ENCODE measurements at places on chromosomes 12 and 14.

DNA sequence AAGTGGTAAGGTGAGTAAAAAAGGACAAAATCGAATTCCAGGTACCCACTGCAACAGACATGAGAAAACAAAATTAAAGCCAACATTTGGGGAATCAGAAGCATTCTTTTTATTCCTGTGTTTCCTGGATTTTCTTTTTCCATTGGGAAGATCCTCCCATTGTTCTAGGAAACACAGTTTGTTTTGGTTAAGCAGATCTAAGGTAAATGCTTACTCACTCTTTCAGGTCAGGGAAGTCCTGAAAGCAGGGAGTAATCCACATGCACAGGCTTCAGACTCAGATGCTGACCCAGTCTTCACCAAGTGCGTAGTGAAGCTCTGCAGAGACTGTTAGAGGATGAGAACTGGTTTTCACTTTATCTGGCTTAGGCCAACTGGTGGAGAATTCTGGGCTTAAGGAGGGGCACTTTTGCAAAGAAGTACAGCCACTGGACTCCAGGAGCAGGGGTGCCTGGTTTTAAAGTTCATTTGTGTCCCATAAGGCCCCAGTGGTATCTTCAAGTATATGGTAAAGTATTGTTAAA, 57.7 kb downstream of the RPAP3 start:
- no peak for DNase-seq

GRCh38 chr14:77377502-77377844, 294 bp downstream of the SAMD15 start:
- no peak for DNase-seq

DNA sequence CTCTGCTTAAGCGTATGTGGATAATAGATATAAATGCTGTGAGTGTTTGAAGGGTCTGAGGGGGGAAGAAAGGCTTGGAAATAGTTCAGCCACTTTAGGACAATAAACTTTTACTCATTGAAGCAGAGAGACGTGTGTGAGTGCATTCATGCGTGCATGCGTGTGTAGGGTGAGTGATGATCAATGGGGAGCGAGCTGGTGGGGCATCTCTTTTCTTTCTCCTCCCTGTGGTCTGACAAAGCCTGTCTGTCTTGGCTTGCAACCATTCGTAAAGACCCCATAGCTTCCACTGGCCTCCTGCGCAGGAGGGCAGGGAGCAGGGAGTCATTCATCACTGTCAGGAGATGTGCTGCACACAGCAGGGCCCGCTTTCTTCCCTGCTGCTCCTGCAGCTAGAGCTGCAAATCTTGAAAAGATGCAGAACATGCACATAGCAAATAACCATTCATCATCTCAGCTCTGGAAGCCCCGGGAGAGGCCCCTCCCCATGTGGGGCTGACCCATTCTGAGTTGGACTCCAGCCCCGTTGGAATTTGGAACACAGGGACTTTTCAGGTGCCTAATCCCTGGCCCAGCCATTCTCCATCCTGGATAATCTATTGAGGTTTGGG, 223.2 kb downstream of the PPM1H start:
- no peak for DNase-seq

- DNase-seq, result no peak
Measured at GRCh38 chr12:11755302-11755930, 105.9 kb downstream of the ETV6 start.

DNA sequence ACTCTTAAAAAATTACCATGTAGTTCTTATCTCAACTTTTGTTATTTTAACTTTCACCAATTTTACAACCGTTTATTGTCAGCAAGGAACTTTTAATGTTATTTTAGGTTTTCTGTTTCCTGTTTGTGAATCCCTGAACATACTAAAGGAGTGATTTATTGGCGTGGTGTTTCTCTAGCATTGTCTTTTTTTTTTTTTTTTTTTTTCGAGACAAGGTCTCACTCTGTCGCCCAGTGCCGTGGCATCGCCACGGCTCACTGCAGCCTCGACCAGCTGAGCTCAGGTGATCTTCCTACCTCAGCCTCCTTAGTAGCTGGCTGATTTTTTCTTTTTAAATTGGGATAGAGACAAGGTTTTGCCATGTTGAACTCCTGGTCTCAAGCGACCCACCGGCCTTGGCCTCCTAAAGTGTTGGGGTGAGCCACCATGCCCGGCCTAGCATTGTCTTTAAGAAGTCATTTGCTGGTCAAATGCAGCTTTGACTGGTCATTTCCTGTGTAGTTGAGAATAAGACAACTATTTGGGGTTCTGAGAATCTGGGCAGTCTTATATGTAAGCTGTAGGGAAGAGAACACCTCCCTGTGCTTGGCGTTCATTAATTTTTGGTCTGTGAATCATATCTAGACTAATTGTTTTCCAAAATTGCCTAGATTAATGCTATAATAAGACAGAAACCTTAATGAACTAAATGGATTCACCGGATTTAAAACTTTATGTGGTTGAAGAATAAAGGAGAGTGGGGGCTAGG, 2.1 kb downstream of the WASHC4 start:
- no peak for DNase-seq

DNA sequence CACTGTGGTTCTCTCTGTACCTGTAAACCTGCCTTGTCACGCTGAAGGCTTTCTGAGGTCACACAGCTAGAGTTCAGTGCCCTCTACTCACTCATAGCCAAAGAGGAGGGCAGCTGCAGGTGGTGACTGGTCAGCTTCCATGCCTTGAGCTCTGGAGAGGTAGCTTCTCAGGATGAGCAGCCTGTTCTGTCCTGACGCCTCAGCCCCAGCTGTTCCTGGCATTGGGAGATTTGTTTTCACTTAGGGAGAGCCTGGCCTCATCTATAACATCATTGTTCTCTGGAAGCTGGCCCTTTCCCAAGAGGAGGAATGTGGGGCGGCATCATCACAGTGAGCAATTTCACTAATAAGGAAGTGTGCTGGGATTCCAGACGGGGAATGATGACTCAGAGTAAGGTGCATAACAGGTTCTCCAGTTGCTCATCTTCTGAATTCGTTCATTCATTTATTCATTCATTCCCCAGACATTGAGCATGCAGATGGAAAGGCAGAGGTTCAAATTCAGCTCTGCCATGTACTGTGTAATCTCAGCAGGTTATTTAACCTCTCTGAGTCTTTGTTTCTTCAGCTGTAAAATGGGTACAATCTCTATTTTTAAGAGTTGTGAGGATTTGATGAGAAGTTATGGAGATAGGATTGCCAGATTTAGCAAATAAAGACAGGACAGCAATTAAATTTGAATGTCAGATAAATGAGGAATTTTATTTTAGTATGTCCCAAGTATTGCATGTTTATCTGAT, 255.8 kb upstream of the CRY1 start:
- no peak for DNase-seq

DNA sequence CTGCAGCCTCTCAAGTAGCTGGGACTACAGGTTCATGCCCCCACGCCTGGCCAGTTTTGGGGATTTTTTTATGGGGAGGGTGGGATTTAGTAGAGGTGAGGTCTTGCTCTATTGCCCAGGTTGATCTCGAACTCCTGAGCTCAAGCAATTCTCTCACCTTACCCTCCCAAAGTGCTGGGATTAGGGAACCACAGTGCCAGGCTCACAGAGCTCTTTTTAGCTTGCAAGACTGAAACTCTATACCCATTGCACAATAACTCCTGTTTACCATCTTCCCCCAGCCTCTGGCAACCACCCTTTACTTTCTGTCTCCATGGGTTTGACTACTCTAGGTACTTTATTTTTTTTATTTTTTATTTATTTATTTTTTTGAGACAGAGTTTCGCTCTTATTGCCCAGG, 25.7 kb upstream of the CDK17 start:
- DNase-seq, result no peak

DNA sequence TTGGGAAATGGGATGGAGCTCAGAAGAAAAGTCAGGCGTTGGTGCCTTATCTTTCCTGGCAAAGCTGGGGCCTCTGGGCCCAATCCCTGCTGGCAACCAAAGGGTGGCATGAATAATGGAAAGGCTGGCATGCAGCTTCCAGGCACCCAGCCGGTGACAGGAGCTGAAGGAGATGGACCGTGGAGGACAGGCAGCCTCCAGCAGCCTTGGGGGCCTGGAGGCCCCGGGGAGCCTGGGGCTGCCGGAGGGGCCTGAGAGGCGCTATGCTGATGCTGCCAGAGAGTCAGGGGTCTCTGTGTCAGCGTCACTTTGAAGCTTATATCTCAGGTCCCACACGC, 38.2 kb upstream of the EML1 start:
- no peak for DNase-seq

GRCh38 chr12:46585854-46586621, 213.5 kb upstream of the SLC38A2 start:
- DNase-seq, result peak; percentile 66

DNA sequence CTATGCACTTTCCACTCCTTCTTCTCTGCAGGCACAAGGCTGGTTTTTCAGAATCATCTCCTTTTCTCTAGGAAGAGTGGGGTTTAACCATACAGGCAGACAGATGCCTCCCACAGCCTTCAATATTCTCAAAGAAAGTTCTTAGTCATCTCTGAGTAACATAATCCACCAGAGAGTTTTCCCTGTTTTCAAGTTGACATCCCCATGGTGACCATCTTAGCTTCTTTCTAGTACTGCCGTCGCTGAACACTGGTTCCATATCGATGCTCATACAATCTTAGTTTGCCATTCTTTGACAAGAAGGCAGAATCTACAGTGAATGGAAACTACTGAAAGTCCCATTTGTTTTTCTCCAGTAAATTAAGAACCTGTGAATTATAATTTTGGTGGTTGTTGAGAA, 28.6 kb downstream of the TPH2 start:
- no peak for DNase-seq

- DNase-seq, result no peak
Measured at GRCh38 chr12:5027046-5027821, 16.4 kb upstream of the KCNA5 start.

GRCh38 chr14:88599761-88600439, 37.1 kb downstream of the ZC3H14 start:
- DNase-seq, result no peak

- DNase-seq, result no peak
Measured at GRCh38 chr12:95582230-95583058, 31.2 kb upstream of the USP44 start.

DNA sequence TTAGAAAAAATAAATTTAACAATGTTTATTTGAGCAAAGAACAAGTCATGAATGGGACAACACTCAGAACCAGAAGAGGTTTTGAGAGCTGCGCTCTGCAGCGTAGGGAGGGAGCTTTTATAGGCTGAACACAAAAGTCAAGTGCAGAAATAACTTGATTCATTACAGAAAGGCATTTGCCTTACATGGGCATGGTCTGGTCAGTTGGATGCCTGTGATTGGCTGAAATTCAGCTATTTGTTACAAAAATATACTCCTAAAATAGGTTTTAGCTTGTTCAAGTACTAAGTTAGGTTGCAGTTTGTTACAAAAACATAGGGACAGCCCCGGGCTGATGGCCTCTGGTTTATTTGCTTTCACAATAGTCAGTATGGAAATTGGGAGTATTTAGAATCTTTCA, 118.0 kb downstream of the NUAK1 start:
- no peak for DNase-seq

GRCh38 chr12:4031703-4032291, 158.6 kb upstream of the PARP11 start:
- DNase-seq, result peak; percentile 60

DNA sequence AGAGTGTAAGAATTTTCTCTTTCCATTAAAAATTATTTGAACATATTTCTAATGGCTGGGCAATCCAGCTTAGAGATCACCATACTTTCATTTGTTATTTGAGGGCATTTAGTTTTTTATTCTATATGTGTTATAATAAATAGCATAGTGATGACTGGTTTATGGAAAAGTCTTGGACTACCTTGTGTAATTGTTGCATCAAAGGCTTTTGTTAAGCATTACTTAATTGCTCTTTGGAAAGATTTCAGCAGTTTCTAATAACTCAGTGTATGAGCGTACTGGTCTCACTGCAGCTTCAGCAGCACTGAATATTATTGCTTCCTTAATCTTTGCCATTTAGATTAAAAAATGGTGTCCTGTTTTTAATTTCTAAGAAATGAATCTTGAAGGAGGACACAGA, 22.8 kb downstream of the TMEM19 start:
- no peak for DNase-seq

DNA sequence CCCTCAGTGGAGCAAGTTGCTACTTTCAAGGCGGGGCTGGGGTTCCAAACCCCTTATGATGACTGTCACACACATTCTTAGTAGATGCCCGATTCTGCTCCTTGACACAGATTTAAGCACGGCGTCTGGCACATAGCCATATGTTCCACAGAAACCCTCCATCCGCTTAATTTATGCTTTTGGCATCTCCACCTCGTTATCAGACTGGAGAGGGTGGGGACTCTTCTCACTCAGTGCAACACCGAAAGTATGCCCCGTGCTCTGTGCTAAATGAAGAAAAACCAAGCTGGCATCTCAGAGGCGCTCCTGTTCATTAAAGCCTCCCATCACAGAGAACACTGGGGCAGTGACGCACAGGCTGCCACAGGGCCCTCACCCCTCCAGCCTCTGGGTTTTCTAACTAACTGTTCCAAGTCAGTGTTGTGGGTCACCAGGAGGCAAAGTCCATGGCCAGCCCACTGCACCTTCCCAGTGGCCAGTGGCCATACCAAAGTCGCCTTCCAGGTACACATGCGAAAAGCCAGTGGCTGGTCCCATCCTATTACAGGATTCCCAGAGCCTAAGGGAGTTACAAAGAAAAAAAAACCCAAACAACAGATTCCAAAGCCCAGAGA, 27.3 kb downstream of the CCDC88C start:
- no peak for DNase-seq

DNA sequence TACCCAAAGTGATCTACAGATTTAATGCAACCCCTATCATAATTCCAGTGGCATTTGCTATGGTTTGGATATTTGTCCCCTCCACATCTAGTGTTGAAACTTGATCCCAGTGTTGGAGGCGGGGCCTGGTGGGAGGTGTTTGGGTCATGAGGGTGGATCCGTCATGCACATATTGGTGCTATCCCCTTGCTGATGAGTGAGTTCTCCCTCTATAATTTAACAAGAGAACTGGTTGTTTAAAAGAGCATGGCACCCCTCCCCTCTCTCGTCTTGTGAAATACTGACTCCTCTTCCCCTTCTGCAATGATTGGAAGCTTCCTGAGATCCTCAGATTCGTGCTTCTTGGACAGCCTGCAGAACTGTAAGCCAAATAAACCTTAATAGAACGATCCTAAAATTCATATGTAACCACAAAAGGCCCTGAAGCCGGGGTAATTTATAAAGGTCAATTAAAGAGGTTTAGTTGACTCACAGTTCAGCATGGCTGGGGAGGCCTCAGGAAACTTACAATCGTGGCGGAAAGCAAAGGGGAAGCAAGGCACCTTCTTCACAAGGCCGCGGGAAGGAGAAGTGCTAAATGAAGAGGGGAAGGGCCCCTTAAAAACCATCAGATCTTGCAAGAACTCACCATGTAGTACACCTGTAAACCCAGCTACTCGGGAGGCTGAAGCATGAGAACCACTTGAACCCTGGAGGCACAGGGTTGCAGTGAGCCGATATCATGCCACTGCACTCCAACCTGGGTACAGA, 41.2 kb downstream of the SLC39A9 start:
- DNase-seq, result no peak

GRCh38 chr12:118704527-118705241, 276.7 kb upstream of the SRRM4 start:
- DNase-seq, result no peak
